ENCODE measurements at places on chromosomes 7 and 10.

- peak; percentile 56 for DNase-seq
Observed at GRCh38 chr7:127253281-127254162, 781 bp upstream of the GRM8 start.

- no peak for DNase-seq
Observed at GRCh38 chr10:79003183-79004100, 65.3 kb upstream of the ZMIZ1 start.

- no peak for DNase-seq
Observed at GRCh38 chr7:103793614-103794013, 195.8 kb downstream of the RELN start.

- DNase-seq: no peak
Observed at GRCh38 chr7:40418448-40418847, 283.6 kb downstream of the SUGCT start.

- peak; percentile 62 for DNase-seq
Observed at GRCh38 chr10:91540733-91541132, 92.1 kb downstream of the PPP1R3C start.

Measured in fibroblast of skin of right biceps (primary cell).